ENCODE measurements at places on chromosomes 4 and X. TPM values are rescaled to one million over a fixed set of nuclear protein-coding genes. Genes with fewer than 3 reads are reported as not detected.

Gene AFM
- not detected for total RNA-seq

Gene GPC4
- total RNA-seq: 45.7 TPM

Gene BCOR
- total RNA-seq: 22.5 TPM

Gene HSFX3
- total RNA-seq: not detected

Gene STBD1
- 11.0 TPM for total RNA-seq

Gene DNAAF6
- not detected for total RNA-seq

DNA sequence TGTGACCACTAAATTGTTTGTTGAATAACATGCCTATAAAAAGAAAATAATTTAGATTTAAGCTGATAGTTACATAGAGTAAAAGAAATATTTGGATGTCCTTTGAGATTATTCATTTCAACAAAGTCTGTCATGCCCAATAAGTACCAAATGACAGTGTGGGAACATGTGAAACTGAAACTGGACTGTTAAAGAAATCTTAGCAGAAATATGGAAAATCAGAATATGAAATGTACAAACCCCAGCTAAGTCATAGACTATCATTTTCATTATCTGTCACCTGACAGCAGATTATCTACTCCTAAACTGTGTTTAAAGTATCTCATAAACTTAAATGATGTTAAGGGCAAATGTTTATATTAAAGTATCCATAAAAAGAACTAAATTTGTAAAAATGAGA, 437.8 kb upstream of the FAM241A start:
- peaks cover 10% of the 10 kb centered on the region for H3K4me1 ChIP-seq
- no peaks in the 10 kb centered on the region for H3K36me3 ChIP-seq
- DNase-seq: no peak
- H3K27ac ChIP-seq: no peak overlapping the region
- no peaks in the 10 kb centered on the region for H3K27me3 ChIP-seq

- H3K4me1 ChIP-seq: no peaks in the 10 kb centered on the region
- H3K36me3 ChIP-seq: no peaks in the 10 kb centered on the region
- H3K27ac ChIP-seq: no peak overlapping the region
- DNase-seq: no peak
- no peak overlapping the region for H3K4me3 ChIP-seq
These were observed 438.3 kb downstream of the CENPC start for GRCh38 chr4:67106861-67107460.

DNA sequence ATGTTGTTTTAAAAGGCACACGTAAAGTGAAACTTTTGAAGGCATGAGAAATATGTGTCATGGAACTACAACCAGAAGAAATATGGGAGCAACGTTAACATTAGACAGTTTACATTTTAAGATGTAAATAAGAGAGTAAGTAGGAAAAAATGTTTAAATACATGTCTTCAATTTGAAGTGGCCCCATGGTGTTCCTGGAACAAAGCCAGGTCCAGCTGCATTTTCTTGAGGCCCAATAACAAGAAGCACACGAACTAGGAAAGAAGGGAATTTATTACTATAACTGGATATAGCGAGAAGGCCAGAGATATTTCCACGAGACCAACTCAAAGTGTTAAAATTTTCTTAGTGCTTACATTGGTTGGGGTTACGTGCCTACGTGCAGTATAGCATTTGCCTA, 458.1 kb downstream of the KCTD8 start:
- H3K4me3 ChIP-seq: no peak overlapping the region
- H3K36me3 ChIP-seq: no peaks in the 10 kb centered on the region
- no peaks in the 10 kb centered on the region for H3K27me3 ChIP-seq
- no peak overlapping the region for H3K27ac ChIP-seq

DNA sequence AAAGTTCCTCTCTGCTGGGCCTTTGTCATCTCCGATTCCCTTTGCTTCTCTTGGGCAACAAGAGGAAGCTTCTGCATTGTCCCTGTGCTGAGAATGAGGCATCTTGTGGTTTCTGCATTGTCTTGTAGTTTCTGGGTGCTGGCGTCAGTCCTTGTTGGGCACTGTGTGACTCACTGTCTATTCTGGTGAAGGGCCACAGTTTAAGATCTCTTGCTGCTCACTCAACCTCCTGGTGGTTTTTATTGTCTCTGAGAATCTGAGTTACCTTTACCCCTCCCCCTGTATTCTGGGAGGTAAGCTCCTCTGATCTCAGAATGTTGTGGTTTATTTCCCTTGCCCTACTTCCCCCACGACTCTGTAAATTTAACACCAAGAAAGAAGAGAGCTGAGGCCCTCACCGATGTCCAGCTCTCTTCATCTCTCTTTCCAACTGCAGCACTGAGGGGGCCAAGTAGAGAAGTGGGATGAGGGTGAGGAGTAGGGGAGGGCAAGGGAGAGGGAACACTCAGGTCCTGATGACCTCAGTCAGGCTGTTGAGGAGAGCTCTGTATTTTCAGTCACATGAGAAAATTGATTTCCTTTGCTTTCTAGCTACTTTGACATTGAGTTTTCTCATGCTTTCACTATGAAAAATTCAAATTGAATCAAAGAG, 441.6 kb upstream of the PITX2 start:
- no peak overlapping the region for H3K4me3 ChIP-seq
- no peak for DNase-seq
- H3K36me3 ChIP-seq: no peaks in the 10 kb centered on the region
- no peak overlapping the region for H3K27ac ChIP-seq
- H3K27me3 ChIP-seq: no peaks in the 10 kb centered on the region

- no peaks in the 10 kb centered on the region for H3K4me1 ChIP-seq
- H3K4me3 ChIP-seq: no peak overlapping the region
- H3K27me3 ChIP-seq: no peaks in the 10 kb centered on the region
These were observed 55.3 kb downstream of the TECRL start for GRCh38 chr4:64353904-64354303.

Measured in sigmoid colon (tissue), 7 donors.